ENCODE measurements at places on chromosomes 1 and 21. TPM values are rescaled to one million over a fixed set of nuclear protein-coding genes. Genes with fewer than 3 reads are reported as not detected.

- DNase-seq, result no peak
These were observed 1155.2 kb upstream of the B3GALT2 start for GRCh38 chr1:194341587-194341986.

DNA sequence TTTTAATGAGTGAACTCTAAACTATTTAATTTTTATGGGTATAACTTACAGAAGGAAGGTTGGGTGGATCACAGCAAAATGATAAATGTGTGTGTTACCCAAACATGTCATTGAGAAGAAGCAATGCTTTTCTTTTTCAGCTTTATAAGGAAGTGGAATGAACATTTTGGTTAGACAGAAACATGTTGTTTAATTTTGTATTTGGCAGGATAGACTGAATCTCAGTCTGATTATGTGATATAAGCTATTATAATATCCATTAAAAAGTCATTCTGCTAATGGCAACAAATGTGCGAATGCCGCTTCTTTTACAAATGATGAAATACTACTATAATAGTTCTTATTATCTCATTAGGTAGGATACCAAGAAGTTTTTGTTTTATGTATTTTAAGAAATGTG, 281.9 kb upstream of the ZRANB2 start:
- DNase-seq, result no peak

DNA sequence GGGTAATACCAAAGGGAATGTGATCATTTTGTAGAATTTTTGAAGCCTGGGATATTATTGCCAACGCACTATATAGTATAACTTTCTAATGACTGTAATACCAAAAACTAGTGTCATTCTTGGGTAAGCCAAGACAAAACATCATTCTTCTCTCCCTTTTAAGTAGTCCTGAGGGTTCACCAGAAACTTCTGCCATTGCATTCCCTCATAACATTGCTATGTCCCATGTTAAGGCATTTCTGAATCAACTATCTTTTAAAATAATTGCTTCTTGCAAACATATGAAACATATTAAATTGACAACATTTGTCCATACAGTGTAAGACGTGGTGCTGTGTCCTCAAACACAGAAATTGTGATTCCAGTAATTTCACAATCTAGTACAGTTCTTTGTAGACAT, 29.9 kb upstream of the C1orf21 start:
- no peak for DNase-seq

GRCh38 chr1:58585581-58586151, 8.6 kb upstream of the TACSTD2 start:
- DNase-seq, result no peak

DNA sequence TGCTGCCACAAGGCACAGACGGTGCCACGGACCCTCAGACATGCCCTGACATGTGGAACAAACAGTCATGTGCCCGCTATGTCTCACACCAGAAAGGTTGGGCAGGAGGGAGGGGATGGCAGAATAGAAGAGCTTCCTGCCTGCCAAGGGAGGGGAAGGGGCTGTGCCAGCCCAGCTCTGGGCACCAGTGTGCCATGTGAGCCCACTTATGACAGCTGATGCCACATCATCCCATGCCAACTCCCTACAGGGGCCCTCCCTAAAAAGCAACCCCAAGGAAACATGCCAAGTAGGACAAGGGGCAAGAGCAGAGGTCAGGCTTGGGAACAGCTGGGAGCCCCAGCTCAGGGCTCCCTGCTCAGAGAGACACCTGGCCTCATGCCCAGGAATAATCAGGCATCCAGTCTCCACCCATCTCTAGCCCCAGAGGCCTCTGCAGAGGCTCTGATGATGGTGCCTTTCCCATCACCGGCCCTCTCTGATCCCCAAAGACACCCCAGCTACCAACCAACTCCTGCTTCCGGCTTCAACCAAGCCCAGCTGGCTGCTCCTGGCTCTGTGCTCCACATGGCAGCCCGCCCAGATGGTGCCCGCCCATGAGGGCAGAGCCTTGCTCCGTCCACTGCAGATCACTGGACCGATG, 10.3 kb downstream of the ADGRB2 start:
- no peak for DNase-seq

GRCh38 chr1:211648980-211649934, 26.2 kb downstream of the NEK2 start:
- no peak for DNase-seq

- no peak for DNase-seq
These were observed 9.9 kb upstream of the MIIP start for GRCh38 chr1:12009318-12009947.

DNA sequence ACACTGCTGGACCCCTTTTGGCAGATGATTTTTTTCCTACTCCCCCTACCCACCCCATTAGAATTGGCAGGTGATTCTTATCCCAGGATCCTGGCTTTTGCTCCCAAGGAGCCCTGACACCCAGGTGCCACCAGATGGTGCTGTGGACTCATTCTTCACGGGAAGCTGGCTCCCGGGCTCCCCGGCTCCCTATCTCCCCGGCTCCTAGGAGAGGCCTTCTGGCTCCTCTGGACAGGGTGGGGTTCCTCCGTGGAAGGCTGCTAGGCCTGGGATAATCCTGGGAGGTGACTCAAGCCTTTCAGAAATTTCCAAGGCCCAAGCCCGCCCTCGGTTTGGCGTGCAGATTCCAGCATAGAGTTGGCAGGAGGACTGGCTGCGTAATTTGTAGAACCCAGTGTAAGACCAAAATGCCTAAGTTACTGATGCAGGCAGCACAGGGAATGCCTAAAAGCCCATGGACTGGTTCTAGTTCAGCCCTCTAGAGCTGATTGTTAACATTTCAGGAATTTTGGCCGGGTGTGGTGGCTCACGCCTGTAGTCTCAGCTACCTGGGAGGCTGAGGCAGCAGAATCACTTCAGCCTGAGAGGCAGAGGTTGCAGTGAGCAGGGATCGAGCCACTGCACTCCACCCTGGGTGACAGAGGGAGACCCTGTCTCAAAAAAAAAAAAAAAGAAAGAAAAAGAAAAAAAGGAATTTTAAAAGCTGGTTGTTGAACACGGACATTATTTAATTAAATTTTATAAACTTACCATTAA, 6.8 kb upstream of the BSDC1 start:
- DNase-seq, result peak; percentile 94

GRCh38 chr1:155300553-155301329, 497 bp downstream of the PKLR start:
- no peak for DNase-seq

DNA sequence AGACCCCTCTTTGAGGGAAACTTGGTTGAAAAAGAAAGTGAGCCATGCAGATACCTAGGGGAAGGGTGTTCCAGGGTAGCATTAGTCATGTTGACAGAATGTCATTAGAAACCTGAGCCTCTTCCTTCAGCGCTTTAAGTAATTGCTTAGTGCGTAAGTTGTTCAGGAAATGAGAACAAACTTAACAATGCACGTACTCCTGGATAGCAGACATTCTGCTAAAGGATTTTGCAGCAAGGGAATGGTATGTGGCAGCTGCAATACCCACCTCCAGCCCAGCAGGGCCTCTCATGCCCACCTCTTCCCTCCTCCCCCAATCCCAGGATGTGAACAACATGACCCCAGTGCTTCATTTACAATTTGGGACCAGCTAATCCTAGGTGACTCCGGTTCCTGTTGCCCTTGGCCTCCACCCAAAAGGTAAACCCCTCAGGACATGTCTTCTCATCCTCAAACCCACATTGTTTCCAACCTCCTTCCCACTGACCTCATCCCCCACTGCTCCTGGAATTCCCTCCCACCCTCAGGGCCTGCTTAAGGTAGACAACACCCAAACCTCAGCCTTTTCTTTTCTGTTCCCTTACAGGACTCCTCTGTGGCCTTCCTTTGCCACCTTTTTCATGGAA, 98.0 kb upstream of the BCAR3 start:
- DNase-seq, result no peak

- DNase-seq, result no peak
These were observed 685 bp upstream of the VAMP4 start for GRCh38 chr1:171742577-171742922.

DNA sequence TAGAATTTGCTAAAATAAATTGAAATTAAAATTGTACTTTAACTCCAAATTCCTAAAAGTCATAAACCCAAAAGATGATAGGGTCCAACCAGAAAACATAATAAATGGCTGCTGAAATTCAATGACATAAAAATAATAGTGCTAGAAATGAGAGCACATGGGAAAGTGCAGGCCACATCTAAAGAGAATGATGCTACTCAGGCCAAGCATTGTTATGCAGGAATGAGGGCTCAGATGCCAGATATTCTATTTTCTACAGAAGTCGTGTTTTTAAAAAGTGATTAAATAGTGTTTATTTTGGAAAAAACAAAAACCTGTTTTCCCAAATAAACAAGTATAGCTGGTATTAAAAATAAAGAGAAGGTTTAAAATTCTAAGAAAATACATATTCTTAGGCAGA, 234.4 kb downstream of the KCNT2 start:
- DNase-seq, result no peak

CNIH4 gene
- 61.0 TPM for total RNA-seq

CELA3A gene
- not detected for total RNA-seq

HIVEP3 gene
- total RNA-seq, result 2.5 TPM

ATP1A2 gene
- total RNA-seq, result 101 TPM

All from esophagus muscularis mucosa (tissue), 4 donors.